T follicular helper cell (primary cell): ENCODE measurements at places on chromosomes 3 and 15.

- no peak for DNase-seq
Measured at GRCh38 chr3:112736805-112737566, 96.0 kb upstream of the CCDC80 start.

DNA sequence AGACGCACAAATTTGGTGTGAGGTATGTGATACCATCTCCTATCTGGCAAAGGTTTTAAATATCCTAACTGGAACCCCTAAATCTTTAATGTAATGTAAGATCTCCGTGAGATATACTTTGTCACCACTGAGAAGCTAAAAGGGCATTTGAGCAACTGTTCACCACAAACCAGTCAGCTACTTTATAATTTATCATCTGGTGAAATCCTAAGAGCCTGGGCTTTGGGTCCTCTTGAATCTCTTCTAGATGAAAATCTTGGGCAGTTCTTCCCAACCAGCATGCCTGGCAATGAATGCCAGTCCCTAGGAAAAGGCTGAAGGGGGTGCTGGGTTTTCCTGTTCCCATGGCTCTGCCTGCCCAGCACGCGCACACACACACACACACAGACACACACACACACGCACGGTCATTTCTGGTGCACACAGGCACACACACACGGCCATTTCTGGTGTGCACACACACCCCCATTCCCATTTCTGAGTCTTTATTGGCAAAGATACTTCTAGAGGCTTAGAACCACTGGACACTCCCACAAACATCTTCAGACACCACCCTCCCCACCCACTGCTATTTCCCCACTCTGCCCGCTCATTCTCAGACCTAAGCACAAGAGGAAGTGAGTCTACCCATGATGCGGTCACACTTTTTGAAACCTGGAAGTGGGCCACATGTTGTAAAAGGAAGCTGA is 72.6 kb downstream of the MYO1E start:
- DNase-seq, result peak; percentile 19

DNA sequence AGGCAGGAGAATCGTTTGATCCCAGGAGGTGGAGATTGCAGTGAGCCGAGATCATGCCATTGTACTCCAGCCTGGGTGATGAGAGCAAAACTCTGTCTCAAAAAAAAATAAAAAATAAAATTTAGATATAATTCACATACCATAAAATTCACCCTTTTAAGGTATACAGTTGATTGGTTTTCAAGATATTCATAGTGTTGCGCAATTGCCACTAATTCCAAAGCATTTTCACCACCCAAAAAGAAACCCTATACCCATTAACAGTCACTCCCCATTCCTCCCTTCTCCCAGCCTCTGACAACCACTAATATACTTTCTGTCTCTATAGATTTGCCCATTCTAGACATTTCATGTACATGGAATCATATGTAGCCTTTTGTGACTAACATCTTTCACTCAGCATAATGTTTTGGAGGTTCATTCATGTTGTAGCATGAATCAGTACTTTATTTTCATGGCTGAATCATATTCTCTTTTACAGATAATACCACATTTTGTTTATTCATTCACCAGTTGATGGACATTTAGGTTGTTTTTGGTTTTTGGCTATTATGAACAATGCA is 116.7 kb downstream of the RASA2 start:
- no peak for DNase-seq

DNA sequence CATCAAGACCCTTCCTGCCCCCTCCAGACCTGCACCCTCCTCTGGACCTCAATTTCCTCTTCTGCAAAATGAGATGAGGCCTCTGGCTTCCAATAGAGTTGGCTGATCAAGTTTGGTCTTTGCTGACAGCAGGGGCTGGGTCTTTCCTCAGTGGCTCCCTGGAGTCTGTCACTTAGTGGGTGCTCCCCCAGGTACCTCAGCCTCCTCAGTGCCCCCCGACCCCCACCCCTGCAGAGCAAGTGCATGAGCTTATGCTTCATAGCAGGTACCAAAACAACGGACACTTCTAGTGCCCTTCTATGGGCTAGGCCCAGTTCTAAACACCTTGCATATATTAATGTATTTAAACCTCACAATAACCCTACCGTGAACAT is 6.9 kb upstream of the PLXND1 start:
- DNase-seq, result no peak

DNA sequence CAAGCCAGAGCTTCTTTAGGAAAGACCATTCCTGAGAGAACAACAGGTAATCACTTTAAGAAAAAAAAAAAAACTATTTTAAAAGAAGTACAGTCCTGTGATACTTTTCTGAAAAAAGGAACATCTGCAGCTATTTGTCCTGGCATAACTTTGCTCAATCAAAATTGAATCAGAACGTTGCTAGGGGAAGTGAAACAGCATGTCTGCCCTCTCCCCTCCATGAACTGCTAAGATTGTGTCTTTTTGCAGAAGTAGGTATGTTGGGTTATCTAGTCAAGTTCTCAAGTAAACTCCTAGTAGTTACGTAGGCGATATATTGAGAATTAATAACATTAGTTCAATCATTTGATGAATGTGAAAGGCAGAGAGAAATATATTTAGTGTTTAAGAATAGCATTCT is 1013.3 kb downstream of the TUSC7 start:
- no peak for DNase-seq

- no peak for DNase-seq
Measured at GRCh38 chr3:22777834-22778233, 425.3 kb upstream of the UBE2E2 start.

- no peak for DNase-seq
Measured at GRCh38 chr15:57890351-57890750, 175.2 kb downstream of the ALDH1A2 start.

DNA sequence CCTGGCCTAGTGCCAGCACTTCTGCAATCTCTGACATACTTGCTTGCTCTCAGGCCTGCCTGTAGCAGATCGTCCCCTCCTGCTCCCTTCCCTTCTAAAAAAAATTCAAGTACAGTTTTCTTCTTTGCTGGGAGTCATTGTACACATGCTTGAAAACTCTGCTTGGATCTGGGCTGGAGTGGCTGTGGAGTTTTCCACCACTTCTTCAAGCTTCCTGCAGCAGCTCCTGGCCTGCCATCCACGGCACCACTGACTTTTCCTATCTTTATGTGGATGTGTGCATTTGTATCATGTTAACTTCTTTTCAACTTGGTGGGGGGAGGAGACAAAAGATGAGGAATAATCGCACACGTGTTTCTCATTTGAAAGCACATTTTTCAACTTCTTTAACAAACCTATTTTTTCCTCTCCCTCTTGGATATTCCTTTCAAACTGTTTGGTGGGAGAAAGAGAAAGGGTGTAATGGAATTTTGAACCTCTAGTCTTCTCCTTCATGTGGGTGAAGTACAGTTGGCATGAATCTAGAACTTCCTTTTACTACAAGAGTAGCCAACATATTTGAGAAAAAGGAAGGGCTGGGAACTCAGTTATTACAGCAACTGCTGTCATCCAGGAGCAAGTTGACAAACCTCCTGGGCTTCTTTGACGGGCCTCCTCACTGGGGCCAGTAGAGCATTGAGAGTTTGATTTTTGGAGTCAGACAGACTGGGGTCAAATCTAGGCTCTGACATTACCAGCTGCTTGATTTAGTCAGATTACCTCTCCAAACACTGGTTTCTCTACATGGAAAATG is 61.2 kb upstream of the LRTM1 start:
- DNase-seq, result no peak

DNA sequence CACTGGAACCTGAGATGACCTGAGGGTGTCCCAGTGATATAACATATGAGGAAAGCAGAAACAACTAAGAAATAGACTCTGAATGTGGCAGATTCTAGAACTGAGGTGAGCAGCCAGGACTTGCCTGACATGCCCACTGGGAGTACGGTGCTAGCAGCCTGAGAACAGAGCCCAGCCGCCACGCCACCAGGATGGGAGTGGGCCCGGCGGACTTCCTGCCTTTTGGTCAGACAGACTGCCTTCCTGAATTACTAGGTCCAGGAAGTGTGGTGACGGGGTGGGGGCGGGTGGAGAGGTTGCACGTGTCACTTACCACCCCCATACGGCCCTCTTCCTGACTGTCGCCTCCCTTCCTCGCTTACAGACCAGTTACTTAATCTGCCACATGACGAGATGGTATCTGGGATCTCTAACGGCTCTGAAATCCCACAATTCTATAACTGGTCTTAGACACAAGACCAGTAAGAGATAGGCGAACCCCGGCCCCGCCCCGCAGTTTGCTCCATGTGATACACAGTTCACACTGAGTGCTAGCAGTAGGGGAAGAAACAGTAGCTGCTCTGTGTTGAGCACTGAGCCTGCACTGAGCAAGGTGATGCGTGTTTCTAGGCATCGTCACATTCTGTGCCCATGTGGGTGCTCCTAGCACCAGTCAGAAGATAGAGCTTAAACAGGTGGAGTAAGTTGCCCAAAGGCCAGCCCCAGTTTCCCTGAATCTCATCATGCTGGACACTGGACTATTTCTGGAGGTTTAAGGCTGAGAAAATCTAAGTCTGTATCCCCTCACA is 95.7 kb downstream of the CPN2 start:
- no peak for DNase-seq

- DNase-seq, result peak; percentile 28
Measured at GRCh38 chr3:38029400-38030125, at the start of gene PLCD1. TSS of gene PLCD1 (minus strand) at chr3:38029642. CDS start at chr3:38029539, 103 bp downstream.

DNA sequence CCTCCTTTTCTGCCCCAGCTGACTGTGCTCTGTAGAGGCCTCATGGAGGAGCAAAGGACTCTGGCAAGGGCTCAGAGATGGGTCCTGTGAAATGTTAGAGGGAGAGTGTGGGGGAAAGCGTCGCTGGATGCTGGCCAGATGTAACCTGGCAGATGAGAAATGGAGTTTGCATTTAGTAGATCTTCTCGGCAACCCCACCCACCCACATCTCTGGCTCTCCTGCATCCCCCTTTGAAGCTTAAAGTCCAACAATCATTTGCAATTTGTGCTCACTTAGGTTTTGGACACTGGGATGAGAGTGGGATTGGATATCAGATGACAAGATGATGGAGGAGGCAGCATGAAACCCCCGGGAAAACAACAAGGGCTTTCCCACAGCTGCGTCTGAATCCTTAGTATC is 523.6 kb upstream of the MCTP2 start:
- DNase-seq, result no peak

DNA sequence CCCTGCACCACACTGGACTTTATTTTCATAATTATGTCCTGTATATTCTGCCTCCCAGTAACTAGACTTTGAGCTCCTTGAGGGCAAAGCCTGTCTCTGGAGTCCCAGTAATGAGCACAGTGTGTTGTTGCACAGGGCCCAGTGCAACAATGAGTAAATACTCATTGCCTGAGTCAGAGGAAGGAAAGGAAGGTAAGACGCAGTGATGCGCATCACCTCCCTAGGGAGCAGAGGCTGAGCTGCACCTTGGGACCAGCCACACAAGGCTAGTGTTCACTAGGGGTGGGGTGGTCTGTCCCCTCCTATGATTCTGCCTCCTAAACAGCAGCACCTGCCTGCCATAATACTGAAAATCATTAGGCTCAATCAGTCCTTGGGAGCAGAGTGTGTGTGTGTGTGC is 86.6 kb upstream of the ADAMTSL3 start:
- DNase-seq, result no peak

DNA sequence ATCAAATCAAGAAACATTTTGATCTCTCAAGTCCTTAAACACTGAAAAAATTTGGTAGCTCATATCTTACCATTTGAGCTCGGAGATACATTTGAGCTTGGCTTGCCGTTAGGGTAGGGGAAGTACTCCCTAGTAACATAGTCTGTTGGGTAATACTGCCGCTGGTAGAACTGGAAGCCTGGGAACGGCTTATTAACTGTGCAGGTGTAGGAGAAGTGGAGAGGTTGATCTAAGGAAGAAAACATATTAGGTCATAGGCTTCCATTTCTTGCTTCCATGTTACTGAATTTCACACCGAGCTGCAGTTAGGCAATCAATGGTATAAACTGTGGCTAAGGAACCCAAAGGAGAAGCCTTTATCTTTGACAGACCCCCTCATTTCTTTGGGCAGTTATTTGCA is 32.5 kb downstream of the PHC3 start:
- DNase-seq, result no peak

DNA sequence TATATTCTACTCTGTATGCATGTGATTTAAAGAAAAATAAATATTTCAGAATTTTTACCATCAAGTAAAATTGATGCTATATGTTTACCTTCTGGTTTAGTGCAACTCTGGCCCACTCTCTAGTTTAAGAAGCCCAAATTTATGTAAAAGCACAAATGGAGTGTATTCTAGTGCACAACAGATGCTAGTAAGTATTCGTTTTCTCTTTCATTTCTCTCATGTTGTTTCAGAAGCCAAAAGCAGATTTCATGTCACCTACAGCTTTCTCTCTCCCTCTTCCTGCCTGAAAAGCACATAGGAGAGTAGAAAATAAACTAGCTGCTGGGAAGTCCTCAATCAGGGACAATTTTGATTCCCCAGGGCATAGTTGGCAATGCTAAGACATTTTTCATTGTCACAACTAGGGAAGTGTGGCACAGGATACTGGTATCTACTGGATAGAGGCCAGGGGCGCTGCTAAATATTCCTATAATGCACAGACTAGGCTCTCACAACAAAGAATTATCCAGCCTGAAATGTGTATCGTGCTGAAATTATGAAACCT is 147.4 kb upstream of the ARHGEF26 start:
- DNase-seq, result no peak

GRCh38 chr3:11635680-11636393 is 7.9 kb downstream of the VGLL4 start:
- DNase-seq, result no peak
